ENCODE measurements at places on chromosomes 7 and 10. TPM values are rescaled to one million over a fixed set of nuclear protein-coding genes. Genes with fewer than 3 reads are reported as not detected.

DNA sequence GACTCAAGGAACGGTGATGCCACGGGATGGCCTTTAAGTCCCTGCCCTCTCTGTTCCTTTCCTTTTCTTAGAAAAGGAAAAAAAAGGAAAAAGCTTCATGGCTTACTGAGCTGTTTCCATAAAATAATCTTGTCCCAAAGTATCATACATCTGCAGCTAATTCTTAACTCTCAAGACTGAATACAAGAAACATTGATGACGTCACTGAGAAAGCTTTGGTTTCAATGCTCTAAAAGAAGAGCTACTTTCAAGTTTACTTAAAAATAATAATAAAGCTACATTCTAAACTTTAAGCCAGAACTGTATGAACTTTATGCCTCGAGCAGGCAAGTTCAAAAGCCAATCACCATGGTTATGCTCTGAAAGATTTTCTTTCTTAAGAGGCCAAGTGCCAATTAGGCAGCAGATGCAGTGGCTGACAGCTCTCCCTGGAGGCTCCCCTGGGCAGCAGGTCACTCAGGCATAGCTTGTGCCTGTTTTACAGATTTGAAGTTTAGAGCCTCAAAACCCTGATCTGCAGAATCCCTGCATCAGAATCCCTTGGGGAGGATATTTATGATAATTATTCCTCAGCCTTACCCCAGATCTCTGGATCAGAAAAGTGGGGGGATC lies 165.0 kb downstream of the CHN2 start:
- H3K4me3 ChIP-seq, result no peak overlapping the region
- no peak for DNase-seq
- H3K4me1 ChIP-seq, result peaks cover 15% of the 10 kb centered on the region
- H3K27ac ChIP-seq, result no peak overlapping the region
- no peaks in the 10 kb centered on the region for H3K27me3 ChIP-seq
- H3K36me3 ChIP-seq, result no peaks in the 10 kb centered on the region

- H3K27ac ChIP-seq, result no peak overlapping the region
- DNase-seq, result no peak
- H3K27me3 ChIP-seq, result 0 out of 2 replicates have a peak, but pooled peaks cover 5% of the 10 kb centered on the region
- no peak overlapping the region for H3K4me3 ChIP-seq
These were observed 268.0 kb downstream of the ADRA2A start for GRCh38 chr10:111344804-111345203.

The ZNF804B gene
- 0.04 TPM for total RNA-seq

The AFAP1L2 gene
- 2.2 TPM for total RNA-seq

The TEX47 gene
- not detected for total RNA-seq

The HTR7 gene
- 0.26 TPM for total RNA-seq

Measured in SJCRH30 (cell line).